ENCODE measurements at places on chromosomes 1 and 21. TPM values are rescaled to one million over a fixed set of nuclear protein-coding genes. Genes with fewer than 3 reads are reported as not detected.

- no peak for DNase-seq
- no peaks in the 10 kb centered on the region for H3K27me3 ChIP-seq
- no peak overlapping the region for H3K4me3 ChIP-seq
- no peaks in the 10 kb centered on the region for H3K4me1 ChIP-seq
- H3K27ac ChIP-seq, result no peak overlapping the region
These were observed 161.6 kb downstream of the GLUL start for GRCh38 chr1:182229921-182230491.

DNA sequence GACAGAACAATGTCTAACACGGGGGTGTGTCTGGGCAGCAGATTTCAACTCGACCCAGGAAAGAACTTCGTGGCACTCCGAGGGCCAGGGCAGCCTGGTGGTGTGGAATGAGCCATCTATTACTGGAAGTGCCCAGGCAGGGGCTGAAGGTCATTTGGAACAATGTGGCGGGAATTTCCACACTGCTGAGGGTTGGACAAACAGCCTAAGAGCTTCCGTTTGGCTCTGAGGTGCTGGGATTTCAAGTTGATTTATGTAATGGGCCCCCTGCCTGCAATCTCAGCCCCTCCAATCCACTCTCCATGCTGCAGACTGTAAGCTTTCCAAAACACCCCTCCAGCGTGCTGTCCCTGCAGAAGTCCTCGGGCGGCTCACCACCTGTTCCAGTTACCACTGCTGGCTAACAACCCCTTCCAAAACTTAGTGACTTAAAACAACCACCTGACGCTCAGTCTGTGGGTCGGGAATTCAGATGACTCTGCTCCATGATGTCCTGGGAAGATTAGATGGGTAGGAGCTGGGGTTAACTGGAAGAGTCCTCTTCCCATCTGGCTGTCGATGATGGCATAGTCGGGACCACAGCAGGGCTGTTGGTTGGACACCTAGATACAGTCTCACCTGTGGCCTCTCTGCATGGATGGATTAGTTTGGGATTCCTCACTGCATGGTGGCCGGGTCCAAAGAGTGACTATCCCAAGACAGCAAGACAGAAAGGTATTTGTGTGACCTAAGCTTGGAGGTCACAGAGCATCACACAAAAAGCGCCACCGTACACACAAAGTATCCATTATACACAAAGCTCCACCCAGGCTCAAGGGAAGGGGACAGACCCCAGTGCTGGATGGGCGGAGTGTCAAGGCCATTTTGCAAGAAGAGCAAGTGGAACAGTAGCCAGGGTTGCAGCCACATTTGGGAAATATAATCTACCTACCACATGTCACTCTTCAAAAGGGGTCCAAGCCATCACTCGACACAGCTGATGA, 89.7 kb upstream of the IFFO2 start:
- H3K27me3 ChIP-seq, result peaks cover 84% of the 10 kb centered on the region
- H3K4me1 ChIP-seq, result no peaks in the 10 kb centered on the region
- H3K36me3 ChIP-seq, result no peaks in the 10 kb centered on the region
- no peak for DNase-seq

DNA sequence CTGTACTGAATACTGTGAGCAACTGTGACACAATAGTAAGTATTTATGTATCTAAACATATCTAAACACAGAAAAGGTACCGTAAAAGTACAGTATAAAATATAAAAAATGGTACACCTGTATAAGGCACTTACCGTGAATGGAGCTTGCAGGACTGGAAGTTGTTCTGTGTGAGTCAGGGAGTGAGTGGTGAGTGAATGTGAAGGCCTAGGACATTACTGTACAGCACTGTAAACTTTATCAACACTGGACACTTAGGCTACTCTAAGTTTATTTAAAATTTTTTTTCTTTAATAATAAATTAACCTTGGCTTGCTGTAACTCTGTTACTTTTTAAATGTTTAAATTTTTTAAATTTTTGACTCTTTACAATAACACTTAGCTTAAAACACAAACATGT, 24.5 kb upstream of the SHCBP1L start:
- no peaks in the 10 kb centered on the region for H3K4me1 ChIP-seq
- DNase-seq, result no peak
- H3K36me3 ChIP-seq, result no peaks in the 10 kb centered on the region
- H3K27me3 ChIP-seq, result peaks cover 7% of the 10 kb centered on the region
- no peak overlapping the region for H3K27ac ChIP-seq

- H3K4me3 ChIP-seq, result no peak overlapping the region
- H3K27me3 ChIP-seq, result no peaks in the 10 kb centered on the region
- H3K36me3 ChIP-seq, result no peaks in the 10 kb centered on the region
- H3K27ac ChIP-seq, result no peak overlapping the region
These were observed 35.2 kb downstream of the CCN1 start for GRCh38 chr1:85615586-85616363.

- H3K4me3 ChIP-seq, result no peak overlapping the region
- H3K36me3 ChIP-seq, result no peaks in the 10 kb centered on the region
- no peak overlapping the region for H3K27ac ChIP-seq
- DNase-seq, result no peak
- H3K4me1 ChIP-seq, result peaks cover 4% of the 10 kb centered on the region
These were observed 63.0 kb downstream of the ALPL start for GRCh38 chr1:21572221-21572620.

DNA sequence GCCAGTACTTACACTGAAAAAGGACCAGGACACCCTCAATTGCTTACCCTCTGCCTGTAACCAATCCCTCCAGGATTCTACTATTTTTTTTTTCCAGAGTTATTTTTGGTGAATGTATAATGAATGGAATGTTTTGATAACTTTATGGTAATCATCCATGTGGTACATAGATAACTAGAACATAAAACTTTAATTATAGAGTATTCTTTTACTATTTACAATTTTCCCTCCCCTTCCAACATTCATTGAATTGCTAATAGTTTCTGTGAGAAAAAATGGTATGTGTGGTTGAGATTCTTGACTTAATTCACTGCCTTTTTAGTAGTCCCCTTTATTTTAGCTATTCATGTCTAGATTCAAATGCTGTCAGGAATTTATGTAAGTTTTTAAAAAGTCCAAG, 164.6 kb downstream of the CYYR1 start:
- no peak for DNase-seq
- no peaks in the 10 kb centered on the region for H3K27me3 ChIP-seq
- H3K27ac ChIP-seq, result no peak overlapping the region
- H3K4me3 ChIP-seq, result no peak overlapping the region
- no peaks in the 10 kb centered on the region for H3K36me3 ChIP-seq

DNA sequence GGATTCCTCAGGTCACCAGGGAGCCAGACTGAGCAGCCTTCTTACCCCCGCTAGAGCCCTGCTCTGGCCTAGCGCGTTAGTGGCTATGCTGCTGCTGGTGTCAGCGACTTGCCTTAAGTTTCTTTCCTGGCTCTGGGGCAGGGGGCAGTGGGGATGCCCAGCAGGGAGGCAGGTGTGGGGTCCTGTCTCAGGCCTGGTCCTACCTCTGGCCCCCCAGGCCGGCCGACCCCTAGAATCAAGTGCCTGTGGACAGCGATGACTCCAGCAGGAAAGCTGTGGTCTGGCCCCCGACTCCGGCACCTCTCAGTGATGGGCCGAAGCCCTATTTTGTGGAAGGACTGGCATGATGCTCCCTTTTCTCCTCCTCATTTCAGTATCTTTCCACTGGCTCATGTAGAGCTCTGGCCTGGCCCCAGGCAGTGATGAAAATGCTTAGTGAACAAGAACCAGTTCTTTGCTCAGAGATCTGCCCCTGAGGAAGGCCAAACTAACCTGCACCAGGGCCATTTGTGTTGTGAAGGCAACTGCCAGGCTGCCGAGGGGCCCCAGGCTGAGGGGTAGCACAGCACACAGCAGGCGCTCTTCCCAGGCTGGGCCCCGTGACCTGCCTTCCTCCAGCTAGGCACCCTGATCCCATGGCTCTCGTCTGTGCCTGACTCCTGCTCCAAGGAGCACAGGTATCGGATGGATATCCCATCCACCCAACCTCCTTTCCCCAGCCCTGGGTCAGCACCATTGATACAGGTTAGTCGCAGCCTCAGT, 23.7 kb downstream of the MRPL37 start:
- peaks cover 39% of the 10 kb centered on the region for H3K4me1 ChIP-seq
- no peak for DNase-seq
- no peak overlapping the region for H3K4me3 ChIP-seq
- H3K36me3 ChIP-seq, result peaks cover 60% of the 10 kb centered on the region
- H3K27ac ChIP-seq, result no peak overlapping the region

- H3K27me3 ChIP-seq, result no peaks in the 10 kb centered on the region
- H3K4me3 ChIP-seq, result peak overlapping the region; percentile 55
- H3K36me3 ChIP-seq, result peaks cover 33% of the 10 kb centered on the region
- peaks cover 23% of the 10 kb centered on the region for H3K4me1 ChIP-seq
These were observed 1.1 kb downstream of the S100A11 start for GRCh38 chr1:152035539-152036266.

- H3K36me3 ChIP-seq, result no peaks in the 10 kb centered on the region
- no peak for DNase-seq
- no peaks in the 10 kb centered on the region for H3K4me1 ChIP-seq
These were observed 82.9 kb downstream of the TBX15 start for GRCh38 chr1:118905196-118905595.

- H3K27me3 ChIP-seq, result no peaks in the 10 kb centered on the region
- no peaks in the 10 kb centered on the region for H3K36me3 ChIP-seq
- no peaks in the 10 kb centered on the region for H3K4me1 ChIP-seq
- no peak overlapping the region for H3K27ac ChIP-seq
These were observed 267.0 kb downstream of the DNM3 start for GRCh38 chr1:172108161-172108893.

DNA sequence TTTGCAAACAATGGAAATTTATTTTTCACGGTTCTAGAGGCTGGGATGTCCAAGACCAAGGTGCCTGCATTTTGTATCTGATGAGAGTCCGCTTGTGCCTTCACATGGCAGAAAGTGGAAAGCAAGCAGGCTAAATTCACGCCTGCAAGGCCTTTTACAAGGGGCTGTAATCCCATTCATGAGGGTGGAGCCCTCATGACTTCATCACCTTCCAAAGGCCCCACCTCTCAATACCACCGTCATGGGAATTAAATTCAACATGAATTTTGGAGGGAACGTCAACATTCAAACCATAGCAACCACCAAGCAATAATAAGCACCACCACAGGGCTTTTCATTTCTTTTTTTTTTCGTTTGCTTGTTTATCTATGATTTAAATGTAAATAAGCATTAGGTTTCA, 115.3 kb downstream of the C1orf21 start:
- no peaks in the 10 kb centered on the region for H3K4me1 ChIP-seq
- H3K27ac ChIP-seq, result no peak overlapping the region
- H3K36me3 ChIP-seq, result no peaks in the 10 kb centered on the region
- H3K4me3 ChIP-seq, result no peak overlapping the region

DNA sequence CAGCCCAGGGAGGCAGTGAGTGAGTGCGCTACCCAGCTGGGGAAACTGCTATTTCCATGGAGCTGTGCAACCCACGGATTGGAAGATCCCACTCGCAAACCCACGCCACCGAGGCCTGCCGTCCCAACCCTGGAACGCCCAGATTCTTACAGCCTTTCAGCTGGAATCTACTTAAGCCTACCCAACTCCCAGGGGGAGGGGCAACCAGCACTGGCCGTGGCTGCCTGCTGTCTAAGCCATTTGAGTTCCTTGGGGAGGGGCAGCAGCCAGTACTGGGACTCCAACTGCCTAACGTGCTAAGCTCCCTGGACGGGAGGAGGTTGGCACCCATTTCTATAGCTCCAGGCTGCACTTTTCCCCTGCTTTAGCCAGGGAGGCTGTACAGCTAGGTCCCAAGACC, 27.1 kb upstream of the ZNF669 start:
- H3K4me3 ChIP-seq, result no peak overlapping the region
- peaks cover 4% of the 10 kb centered on the region for H3K36me3 ChIP-seq
- no peaks in the 10 kb centered on the region for H3K27me3 ChIP-seq
- DNase-seq, result no peak
- H3K4me1 ChIP-seq, result no peaks in the 10 kb centered on the region
- no peak overlapping the region for H3K27ac ChIP-seq

Gene DIRAS3
- 31.6 TPM for total RNA-seq

Gene C1orf35
- total RNA-seq, result 41.8 TPM

Gene FNDC10
- total RNA-seq, result 6.3 TPM

Gene RAB25
- 0.27 TPM for total RNA-seq

Gene ELF3
- 0.63 TPM for total RNA-seq

Gene SPRR1B
- not detected for total RNA-seq

Gene IQGAP3
- total RNA-seq, result 16.6 TPM

Measured in K562 (cell line).